ENCODE measurements at places on chromosomes 7 and 10.

GRCh38 chr7:47335557-47336471, 246.1 kb downstream of the TNS3 start:
- no peak for DNase-seq

GRCh38 chr7:13908667-13909397, 80.6 kb downstream of the ETV1 start:
- DNase-seq = no peak

DNA sequence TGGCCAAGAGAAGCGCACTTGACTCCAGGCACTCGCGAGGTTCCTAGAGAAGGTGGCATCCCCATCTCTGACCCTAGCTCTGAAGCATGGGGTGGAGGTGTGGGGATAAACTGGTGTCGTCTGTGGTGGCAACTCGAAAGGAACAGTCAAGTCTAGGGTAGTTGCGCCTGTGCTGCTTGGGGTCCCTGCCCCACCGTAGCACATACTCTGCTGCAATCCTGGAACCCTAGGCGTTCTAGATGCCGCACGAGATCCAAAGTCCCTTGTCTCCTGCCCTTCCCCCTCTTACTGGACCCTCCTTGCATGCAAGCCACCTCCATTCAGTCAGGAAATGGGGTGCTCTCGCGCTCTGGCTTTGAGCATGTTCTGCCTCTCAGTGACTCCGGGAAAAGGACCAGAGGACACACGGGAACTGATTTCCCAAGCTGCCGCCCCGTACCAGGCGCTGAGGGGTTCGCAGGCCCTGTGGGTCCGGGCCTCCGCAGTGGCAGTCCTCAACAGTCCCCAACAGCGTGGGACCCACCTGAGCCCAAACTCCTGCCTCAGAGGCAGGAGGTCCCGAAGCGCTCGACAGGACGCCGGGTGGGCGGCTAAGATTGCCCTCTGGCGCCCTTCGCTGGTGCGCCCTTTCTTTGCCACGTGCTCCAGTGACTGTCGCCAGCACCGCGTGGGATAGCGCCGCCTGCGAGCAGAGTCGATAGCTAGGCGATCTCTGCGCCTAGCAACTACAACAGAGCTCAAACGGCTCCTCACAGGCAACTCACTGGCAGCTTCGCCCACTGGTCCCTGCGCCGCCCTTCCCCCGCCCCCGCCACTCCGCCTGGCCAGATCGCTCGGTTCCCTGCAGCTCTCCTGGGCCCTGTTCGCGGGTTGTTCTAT, 452.0 kb downstream of the REEP3 start:
- DNase-seq = no peak

- no peak for DNase-seq
Observed at GRCh38 chr7:30513762-30514161, 9.1 kb upstream of the GGCT start.

DNA sequence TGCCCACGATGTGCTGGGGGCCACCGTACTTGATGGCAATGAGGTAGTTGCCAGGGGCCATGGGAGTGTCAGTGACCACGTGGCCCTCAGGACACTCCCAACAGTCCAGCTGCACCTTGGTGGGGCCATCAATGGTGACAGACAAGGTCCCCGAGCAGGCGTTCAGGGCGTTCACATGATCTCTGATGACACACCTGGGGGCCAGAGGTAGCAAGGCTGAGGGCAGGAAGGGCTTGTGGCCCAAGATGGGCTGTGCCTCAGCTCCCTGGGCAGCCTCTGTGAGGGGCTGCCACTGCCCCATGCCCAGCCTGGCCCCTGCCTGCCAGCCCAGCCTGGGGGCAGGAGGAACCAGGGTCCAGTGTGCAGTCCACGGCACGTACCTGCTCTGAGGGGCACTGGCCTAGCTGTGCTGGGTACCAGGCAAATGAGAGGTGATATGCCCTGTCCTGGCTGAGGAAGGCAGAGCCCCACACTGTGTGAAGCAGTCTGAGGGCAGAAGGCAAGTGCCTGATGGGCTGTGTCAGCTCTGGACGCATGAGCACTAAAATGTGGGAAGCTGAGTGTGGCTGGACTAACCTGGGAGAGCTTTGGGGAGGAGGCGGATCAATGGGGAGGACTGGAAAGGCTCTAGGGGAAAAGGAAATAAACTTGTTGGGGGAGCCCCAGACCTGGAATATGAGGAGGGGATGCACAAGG, 3.5 kb upstream of the KCP start:
- DNase-seq = peak; percentile 10

DNA sequence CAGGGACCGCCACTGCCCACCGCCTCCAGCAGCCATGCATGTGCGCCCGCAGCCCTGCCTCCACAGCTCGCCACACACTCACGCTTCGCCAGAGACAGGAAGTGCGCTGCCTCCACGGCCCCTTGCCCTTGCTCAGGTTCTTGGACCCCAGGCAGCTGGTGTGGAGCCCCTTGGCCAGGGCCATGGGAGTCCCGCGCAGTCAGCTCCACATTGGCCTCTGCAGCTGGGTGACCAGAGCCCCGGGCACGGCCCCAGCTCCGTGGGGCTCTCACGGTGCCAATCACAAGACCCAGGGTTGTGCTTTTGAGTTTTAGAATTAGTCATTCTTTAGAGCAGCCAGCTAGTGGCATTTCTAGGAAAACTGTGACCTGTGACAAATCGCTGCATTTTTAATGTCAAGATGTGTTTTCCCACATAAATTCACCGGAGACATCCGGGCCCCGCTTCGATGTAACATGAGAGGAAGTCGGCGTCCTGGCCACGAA, 4.3 kb upstream of the UTF1 start:
- DNase-seq = no peak

- no peak for DNase-seq
Observed at GRCh38 chr7:4725850-4726450, 43.9 kb downstream of the FOXK1 start.

- DNase-seq = no peak
Observed at GRCh38 chr10:29950391-29950790, 109.0 kb downstream of the JCAD start.

- no peak for DNase-seq
Observed at GRCh38 chr10:122702275-122702674, 2.6 kb upstream of the C10orf120 start.

DNA sequence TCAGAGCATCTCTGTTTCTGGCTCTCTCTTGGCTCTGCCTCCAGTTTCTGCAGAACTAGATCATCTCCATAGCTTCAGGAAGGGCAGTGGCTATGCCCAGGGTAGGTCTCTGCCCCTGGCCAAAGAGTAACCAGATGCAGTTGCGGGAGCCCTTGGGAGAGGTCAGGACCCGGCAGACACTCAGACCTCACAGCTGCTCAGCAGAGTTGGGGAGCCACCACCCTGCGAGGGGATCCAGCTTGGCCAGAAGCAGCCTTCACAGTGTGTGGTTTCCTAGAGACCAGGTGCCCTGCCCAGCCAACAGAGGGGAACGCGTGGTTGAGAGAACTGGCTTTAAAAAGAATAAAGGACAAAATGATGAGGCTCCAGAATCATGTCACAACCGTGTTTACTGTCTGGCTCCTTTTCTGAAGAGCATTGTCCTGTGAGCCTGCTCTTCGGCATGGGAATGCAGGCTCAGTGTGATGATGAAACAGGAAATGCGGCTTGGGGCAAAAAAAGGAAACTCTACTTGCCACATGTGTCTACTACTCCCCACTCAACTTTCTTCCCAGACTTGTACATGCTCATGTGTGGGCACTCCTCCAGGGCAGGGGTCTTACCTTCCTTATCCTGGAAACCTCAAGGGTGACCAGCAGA, 243.1 kb downstream of the INHBA start:
- DNase-seq = no peak

GRCh38 chr7:75813781-75814236, at the start of gene CCL24:
Gene CCL24, minus strand, starts transcription at chr7:75813806. Its CDS starts 91 bp downstream, at chr7:75813715.
- DNase-seq = no peak

GRCh38 chr7:100369105-100369504, 4.2 kb upstream of the PILRA start:
- no peak for DNase-seq

DNA sequence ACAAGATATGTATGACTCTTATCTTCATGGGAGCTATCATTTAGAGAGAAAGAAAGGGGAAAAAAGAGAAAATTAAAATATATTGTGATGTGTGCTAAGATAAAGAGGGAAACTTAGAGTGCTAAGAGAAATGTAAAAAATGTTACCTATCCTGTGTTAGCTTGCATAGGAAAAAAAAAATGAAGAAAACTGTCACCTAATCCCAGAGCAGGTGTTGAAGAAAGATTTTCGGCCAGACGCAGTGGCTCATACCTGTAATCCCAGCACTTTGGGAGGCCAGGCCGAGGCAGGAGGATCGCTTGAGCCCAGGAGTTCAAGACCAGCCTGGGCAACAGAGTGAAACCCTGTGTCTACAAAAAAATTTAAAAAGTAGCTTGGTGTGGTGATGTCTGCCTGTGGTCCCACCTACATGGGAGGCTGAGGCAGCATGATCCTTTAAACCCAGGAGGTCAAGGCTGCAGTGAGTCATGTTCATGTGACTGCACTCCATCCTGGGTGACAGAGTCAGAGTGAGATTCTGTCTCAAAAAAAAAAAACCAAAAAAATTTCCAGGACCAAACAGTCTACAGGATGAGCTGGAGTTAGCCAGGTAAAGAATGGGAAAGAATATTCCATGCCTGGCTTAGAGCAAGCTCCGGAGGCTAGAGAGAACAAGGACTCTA, 2.4 kb upstream of the MKLN1 start:
- DNase-seq = no peak

DNA sequence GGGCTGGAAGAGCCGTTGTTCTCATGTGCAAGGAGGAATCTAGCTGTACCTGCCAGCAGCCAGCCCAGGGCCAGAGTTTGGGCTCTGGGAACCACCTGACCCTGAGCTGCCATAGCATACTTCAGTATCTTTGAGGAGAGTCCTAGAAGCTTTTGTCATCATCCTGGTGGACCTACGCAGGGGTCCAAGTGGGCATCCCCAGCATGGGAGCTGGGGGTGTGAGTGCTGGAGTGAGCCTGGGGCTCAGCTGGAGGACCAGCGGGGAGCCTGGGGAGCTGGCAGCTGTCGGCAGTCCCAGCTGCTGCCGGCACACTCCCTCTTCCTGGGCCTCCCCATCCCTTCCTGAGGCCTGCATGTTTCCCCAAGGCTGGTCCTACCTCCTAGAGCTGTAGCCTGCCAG, 32.5 kb downstream of the C10orf105 start:
- DNase-seq = no peak

- no peak for DNase-seq
Observed at GRCh38 chr7:29953726-29954347, 35.8 kb downstream of the SCRN1 start.

DNA sequence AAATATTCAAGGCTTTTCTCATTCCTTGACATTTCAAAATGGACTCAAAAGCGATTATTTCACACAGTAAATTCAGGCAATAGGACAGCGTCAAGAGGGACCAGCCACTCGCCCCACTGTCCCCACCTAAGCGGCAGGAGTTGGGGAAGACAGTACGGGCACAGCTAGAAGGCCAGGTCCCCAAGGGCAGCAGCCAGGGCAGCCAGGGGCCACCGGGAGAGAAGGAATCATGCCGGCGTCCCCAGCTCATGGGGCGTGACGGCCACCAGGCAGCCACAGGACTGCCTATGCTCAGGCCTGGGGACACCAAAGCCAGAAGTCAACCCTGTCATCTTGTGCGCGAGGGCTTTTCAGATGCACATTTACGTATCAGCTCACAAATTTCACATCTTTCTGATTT, 225.7 kb upstream of the PPP2R2D start:
- DNase-seq = no peak

GRCh38 chr7:148527717-148528168, 62.8 kb upstream of the C7orf33 start:
- peak; percentile 38 for DNase-seq

DNA sequence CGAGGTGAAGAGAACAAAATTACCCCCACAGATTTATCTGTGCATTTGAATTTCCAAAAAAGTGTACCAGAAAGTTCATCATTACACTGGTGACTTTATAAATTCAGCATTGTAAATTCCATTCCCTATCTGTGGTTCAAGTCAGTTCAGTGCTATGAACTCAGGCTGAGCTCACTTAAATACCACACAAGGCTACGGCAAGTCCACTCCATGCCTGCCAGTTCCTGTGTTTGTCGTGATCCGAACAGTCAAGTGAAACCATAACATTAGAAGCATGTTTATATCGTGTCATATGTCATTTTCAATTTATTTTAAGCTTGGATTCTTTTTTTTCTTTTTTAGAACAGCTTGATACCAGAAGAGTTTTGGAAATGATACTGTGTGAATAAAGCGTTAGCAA, 14.8 kb downstream of the MBL2 start:
- no peak for DNase-seq

GRCh38 chr10:3692387-3692999, 92.5 kb downstream of the KLF6 start:
- no peak for DNase-seq

DNA sequence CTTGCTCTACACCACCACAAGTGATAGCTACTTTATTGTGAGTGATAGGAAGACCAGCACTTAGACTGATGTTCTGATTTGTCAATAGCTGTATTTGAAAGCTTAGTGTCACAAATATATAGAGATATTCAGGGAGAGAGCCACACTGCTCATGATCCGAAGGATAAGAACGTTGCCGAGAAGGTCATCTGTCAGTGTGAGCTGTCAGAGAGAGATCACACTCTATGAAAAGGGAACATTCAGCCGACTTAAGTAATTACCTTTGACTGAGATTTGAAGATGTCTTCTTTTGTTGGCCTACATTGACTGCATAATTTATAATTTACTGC, 322.6 kb downstream of the TFEC start:
- DNase-seq = no peak

DNA sequence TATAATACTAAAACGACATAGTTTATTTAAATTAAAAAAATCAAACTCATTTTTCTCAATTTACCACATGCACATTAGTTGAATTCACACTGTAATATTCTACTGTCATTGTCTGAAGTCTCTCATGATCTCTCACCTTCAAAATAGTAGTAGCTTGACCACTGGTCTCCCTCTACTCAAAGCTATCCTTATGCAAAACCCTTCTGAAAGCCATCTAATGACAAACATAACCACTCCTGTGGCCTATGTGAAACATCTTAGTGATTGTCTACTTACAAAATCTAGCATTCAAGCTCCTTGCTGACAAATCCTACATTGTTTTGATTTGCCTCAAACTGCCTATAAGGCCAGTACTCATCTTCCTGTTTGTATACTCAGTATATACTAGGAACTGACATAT, 606.0 kb upstream of the GHITM start:
- DNase-seq = no peak

DNA sequence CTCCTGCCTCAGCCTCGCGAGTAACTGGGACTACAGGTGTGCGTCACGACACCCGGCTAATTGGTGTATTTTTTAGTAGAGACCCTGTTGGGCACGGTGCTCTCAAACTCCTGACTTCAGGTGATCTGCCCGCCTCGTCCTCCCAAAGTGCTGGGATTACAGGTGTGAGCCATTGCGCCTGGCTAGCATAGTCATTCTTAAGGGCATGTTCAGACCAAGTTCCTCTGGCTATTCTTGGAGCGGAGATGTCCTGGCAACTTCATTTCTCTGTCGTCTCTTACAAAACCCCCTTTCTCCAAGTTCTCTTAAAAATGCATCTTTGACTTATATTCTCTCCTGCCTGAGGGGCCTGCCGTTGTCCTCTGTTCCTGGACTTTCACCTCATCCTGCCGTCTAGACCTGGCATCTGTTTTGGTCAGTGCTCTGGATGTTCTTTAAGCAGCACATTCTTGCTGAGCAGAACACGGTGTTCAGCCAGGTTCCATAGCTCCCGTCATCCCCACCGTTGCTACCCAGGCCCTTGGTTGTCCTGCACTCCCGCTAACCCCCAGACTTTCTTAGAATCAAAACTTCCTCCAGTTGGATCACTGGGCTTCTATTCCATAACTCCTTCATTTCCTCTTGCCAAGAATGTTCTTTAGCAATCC, 509.9 kb upstream of the GALNT17 start:
- DNase-seq = no peak

GRCh38 chr10:91589015-91589657, 43.7 kb downstream of the PPP1R3C start:
- no peak for DNase-seq

Data from 8988T (cell line).